Heart left ventricle (tissue), 16 donors: ENCODE measurements at places on chromosomes 3 and 15. TPM values are rescaled to one million over a fixed set of nuclear protein-coding genes. Genes with fewer than 3 reads are reported as not detected.

Gene DUOX2
- 0.05 TPM for total RNA-seq

Gene MAP1A
- total RNA-seq = 36.8 TPM

Gene ANKRD28
- total RNA-seq = 24.3 TPM

Gene NLGN1
- total RNA-seq = 11.0 TPM

Gene IL17RD
- 7.7 TPM for total RNA-seq

Gene DPPA2
- not detected for total RNA-seq

Gene PROK2
- not detected for total RNA-seq

Gene ZNF80
- 0.09 TPM for total RNA-seq

Gene ZBED2
- not detected for total RNA-seq

Gene SLC12A1
- not detected for total RNA-seq

Gene MESP2
- not detected for total RNA-seq

Gene PEX5L
- total RNA-seq = 0.42 TPM

Gene CAMK2N2
- total RNA-seq = not detected
